Activated naive CD4-positive, alpha-beta T cell treated with anti-CD3 and anti-CD28 coated beads for 36 hours (primary cell): ENCODE measurements at places on chromosomes 12 and 14. TPM values are rescaled to one million over a fixed set of nuclear protein-coding genes. Genes with fewer than 3 reads are reported as not detected.

TSHR gene
- not detected for total RNA-seq

RNU7-1 gene
- total RNA-seq: not detected

DACT1 gene
- 5.2 TPM for total RNA-seq

ANKS1B gene
- not detected for total RNA-seq

POTEM gene
- not detected for total RNA-seq

C1RL gene
- 11.5 TPM for total RNA-seq

NFE2 gene
- total RNA-seq: not detected

- no peak overlapping the region for H3K27ac ChIP-seq
- H3K4me3 ChIP-seq: no peak overlapping the region
- no peaks in the 10 kb centered on the region for H3K27me3 ChIP-seq
- no peaks in the 10 kb centered on the region for H3K36me3 ChIP-seq
Measured at GRCh38 chr14:47596860-47597259, 78.5 kb downstream of the MDGA2 start.

GRCh38 chr12:104536841-104537240, 80.1 kb downstream of the CHST11 start:
- peaks cover 2% of the 10 kb centered on the region for H3K36me3 ChIP-seq
- peaks cover 38% of the 10 kb centered on the region for H3K4me1 ChIP-seq
- no peak overlapping the region for H3K4me3 ChIP-seq

GRCh38 chr12:5511644-5512600, 80.0 kb downstream of the NTF3 start:
- peak; percentile 32 for DNase-seq
- H3K4me1 ChIP-seq: no peaks in the 10 kb centered on the region
- H3K27ac ChIP-seq: no peak overlapping the region
- no peak overlapping the region for H3K4me3 ChIP-seq

GRCh38 chr14:55556929-55557623, 22.9 kb upstream of the KTN1 start:
- no peaks in the 10 kb centered on the region for H3K4me1 ChIP-seq
- no peaks in the 10 kb centered on the region for H3K27me3 ChIP-seq

GRCh38 chr14:92695562-92695961, 52.9 kb downstream of the LGMN start:
- H3K36me3 ChIP-seq: no peaks in the 10 kb centered on the region
- no peak overlapping the region for H3K27ac ChIP-seq
- no peak overlapping the region for H3K4me3 ChIP-seq
- peaks cover 30% of the 10 kb centered on the region for H3K4me1 ChIP-seq
- no peaks in the 10 kb centered on the region for H3K27me3 ChIP-seq
- DNase-seq: no peak

- DNase-seq: no peak
- peaks cover 33% of the 10 kb centered on the region for H3K36me3 ChIP-seq
- peak overlapping the region; percentile 54 for H3K27ac ChIP-seq
- peaks cover 5% of the 10 kb centered on the region for H3K4me1 ChIP-seq
Measured at GRCh38 chr14:101980700-101981099, 16.3 kb downstream of the DYNC1H1 start.

GRCh38 chr12:10363914-10364814, 25.7 kb downstream of the KLRK1 start:
- no peak overlapping the region for H3K4me3 ChIP-seq
- no peaks in the 10 kb centered on the region for H3K27me3 ChIP-seq
- peaks cover 15% of the 10 kb centered on the region for H3K4me1 ChIP-seq

GRCh38 chr14:102314242-102315011, 5.1 kb upstream of the ZNF839 start:
- H3K4me3 ChIP-seq: peak overlapping the region; percentile 81
- H3K27me3 ChIP-seq: no peaks in the 10 kb centered on the region
- H3K4me1 ChIP-seq: peaks cover 39% of the 10 kb centered on the region
- no peak overlapping the region for H3K27ac ChIP-seq

DNA sequence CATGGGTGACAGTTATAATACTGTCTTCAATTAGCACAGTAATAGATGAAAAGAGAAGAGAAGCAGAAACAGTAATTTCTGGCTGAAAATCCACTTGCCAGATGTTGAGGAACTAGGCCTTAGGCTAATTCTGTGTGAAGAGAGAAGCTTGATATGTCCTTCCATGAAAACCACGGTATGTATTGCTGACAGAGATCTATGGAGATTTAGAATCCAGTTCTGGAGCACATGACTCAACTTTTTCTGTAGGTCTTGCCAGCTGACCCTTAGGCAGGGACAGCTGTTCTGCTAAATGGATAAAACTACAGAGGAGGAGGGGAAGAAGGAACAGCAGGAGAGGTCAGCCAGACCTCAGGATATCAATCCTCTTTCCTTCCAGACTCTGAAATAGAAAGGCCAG, 211.5 kb downstream of the PRKD1 start:
- H3K27ac ChIP-seq: no peak overlapping the region
- H3K36me3 ChIP-seq: no peaks in the 10 kb centered on the region

DNA sequence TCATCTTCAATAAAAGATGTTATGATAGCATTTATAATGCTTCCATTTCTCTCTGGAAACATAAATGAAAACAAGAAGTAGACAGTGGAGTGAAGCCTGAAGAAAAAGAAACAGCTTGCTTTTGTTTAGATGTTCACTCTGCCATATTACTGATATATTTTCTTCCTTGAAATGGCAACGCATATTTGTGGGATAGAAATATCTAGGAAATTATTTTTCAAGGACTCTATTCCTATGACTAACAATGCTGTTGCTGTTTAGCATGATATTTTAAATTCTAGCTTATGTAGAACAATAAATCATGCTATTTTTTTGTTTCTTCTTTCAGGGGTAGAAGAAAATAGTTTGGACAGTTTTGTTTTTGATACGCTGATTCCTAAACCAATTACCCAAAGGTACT, 359.0 kb downstream of the NAV3 start:
- H3K36me3 ChIP-seq: no peaks in the 10 kb centered on the region
- no peaks in the 10 kb centered on the region for H3K27me3 ChIP-seq
- no peak overlapping the region for H3K4me3 ChIP-seq
- no peak overlapping the region for H3K27ac ChIP-seq
